ENCODE measurements at places on chromosomes 12 and 14.

- no peak for DNase-seq
Measured at GRCh38 chr12:14886271-14886670, 617 bp upstream of the MGP start.

GRCh38 chr14:35988972-35989690 is 163.0 kb downstream of the BRMS1L start:
- no peak for DNase-seq

DNA sequence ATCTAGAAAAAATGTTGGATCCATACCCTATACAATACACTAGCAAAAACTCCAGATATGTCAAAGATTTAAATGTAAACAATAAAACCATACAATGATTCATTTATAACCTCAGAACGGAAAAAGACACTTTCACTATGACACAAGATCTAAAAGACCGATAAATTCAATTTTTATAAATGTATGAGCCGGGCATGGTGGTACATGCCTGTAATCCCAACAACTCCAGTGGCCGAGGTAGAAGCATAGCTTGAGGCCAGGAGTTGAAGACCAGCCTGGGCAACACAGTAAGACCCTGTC is 2.5 kb upstream of the SOS2 start:
- no peak for DNase-seq

DNA sequence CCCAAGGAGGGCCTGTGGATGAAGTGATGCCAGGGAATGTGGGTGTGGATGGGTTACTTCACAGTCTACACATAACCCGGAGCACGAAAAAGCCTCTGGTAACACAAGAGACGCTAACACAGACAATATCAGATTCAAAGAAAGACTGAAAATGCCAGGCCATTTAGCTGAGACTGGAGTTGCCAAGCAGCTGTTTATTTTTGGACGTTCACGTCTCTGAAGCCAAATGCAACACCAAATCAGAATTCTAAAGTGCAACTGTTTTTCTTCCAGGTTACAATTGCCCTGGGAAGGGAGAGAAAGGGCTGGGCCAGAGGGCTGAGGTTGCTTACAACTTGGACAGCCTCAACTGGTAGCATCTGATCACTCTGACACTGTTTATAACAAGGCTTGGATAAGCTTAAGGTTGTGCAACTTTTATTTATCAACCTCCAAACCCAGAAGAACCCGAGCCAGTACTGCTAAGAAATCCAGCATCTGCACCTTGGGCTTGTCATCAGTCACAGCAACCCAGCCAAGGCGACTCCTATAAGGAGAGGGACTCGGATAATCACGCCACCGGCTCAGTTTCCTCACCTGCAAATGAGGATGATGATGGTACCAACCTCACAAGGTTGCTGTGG is 24.8 kb downstream of the NUAK1 start:
- DNase-seq = no peak

DNA sequence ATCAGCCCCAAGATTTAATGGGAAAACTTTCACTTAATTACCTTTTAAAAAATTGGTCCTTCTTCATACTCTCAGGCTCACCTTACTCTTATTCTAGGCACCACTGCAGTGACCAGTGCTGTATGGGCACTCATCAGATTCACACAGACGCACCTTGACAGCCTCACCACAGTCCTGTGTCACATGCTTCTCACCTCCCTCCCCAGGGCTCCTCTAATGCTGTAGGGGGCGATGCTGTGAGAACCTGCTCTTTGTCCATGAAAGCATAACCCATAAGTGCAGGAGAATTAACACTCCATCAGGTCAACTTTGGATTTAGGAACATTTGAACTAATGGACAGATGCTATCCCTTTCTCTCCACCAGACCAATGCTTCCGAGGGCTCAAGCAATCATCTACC is 13.9 kb upstream of the PPP4R3A start:
- no peak for DNase-seq

- DNase-seq = no peak
Measured at GRCh38 chr14:70454731-70455130, 2.8 kb downstream of the ADAM21 start.

GRCh38 chr12:71415336-71416231 is 24.0 kb upstream of the LGR5 start:
- DNase-seq = no peak

DNA sequence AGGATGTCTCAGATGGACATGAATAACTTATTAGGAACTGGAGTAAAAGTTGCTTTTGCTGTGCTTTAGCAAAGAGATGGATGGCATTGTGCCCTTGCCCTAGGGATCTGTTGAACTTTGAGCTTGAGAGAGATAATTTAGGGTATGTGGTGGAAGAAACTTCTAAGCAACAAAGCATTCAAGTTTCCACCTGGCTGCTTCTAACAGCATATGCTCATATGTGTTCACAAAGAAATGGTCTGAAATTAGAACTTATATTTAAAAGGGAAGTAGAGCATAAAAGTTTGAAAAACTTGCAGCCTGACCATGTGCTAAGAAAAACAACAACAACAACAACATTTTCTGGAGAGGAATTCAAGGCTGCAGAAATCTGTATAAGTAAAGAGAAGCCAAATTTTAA is 7.9 kb upstream of the CPSF6 start:
- DNase-seq = no peak

GRCh38 chr14:93528884-93529558 is 98.3 kb downstream of the UNC79 start:
- no peak for DNase-seq

GRCh38 chr12:31868965-31869364 is 90.2 kb upstream of the RESF1 start:
- DNase-seq = no peak

- peak; percentile 49 for DNase-seq
Measured at GRCh38 chr12:104680491-104680890, 223.7 kb downstream of the CHST11 start.

DNA sequence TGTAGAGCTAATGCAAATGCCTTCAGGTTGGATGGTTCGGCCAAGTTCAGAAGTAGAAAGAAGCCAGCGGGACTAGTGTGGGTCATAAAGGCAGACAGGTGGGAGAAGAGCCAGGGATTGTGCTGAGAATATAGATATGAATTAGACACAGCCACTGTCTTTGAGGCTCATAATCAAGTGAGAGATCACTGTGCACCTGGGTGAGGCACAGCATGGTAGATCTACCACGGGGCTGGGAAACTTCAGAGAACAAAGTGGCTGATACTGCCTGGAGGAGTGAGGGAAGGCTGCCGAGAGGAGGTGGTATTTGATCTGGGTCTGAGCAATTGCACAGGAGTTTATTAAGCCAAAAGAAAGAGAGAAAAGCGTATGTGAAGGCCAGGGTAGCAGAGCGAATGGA is 40.6 kb upstream of the CHST11 start:
- no peak for DNase-seq

- peak; percentile 31 for DNase-seq
Measured at GRCh38 chr12:4356041-4356327, 23.5 kb downstream of the FGF23 start.

GRCh38 chr12:55624056-55624455 is 12.6 kb upstream of the OR10P1 start:
- DNase-seq = no peak

- peak; percentile 46 for DNase-seq
Measured at GRCh38 chr14:93538413-93538812, 107.7 kb downstream of the UNC79 start.

All from GDM1 (cell line).